ENCODE measurements at places on chromosomes 7 and 10.

- no peak for DNase-seq
Measured at GRCh38 chr10:69048103-69048502, 39.8 kb upstream of the SRGN start.

DNA sequence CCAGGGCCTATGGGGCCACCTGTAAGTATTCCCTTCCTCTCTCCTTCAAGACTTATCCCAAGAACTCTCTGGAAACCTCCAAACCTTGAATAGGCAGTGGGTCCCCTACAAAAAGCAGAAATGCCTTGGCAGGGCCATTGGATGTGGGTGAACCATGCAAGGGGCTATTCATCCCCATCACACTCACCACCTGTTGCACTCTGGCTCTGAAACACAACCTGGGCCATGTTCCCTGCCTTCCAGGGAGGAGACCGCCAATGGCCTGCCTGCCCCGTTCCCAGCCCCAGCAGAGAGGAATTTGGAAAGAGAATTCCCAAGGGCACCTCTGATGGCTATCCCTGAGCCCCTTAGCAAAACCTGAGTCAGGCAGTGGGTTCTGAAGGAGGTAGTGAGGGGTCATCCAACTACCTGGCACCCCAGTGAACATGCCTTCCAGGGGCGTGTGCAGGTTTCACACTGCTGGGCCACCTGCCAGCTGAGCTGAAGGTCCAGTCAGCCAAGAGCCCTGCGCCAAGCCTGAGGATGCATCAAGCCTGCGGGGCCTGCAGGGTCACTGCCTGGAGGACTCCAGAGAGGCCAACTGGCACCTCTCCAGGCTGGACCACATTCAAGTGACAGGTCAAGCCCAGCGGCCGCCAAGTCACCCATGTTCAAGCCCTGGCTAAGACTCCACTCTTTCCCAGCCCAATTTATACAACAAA lies 101.3 kb downstream of the COL13A1 start:
- DNase-seq, result no peak

GRCh38 chr10:79018521-79019011 lies 50.2 kb upstream of the ZMIZ1 start:
- DNase-seq, result no peak

- no peak for DNase-seq
Measured at GRCh38 chr7:142168746-142169145, 57.2 kb downstream of the MGAM2 start.

- no peak for DNase-seq
Measured at GRCh38 chr10:117370205-117370604, 5.0 kb downstream of the PDZD8 start.

- no peak for DNase-seq
Measured at GRCh38 chr10:113663908-113664307, at the start of gene NRAP. NRAP (minus strand) TSS chr10:113664041; CDS start chr10:113663882, 159 bp downstream.

DNA sequence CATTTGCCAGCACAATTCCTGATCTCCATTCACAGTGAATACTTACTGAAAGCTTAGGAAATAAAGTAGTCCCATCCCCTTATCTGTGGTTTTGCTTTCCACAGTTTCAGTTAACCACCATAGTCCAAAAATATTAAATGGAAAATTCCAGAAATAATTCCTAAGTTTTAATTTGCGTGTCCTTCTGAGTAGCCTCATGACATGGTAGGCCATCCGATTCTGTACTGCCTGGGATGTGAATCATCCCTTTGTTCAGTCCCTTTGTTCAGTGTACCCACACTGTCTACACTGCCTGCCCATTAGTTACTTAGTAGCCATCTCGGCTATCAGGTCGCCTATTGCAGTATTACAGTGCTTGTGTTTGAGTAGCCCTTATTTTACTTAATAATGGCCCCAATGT lies 14.2 kb downstream of the RAB11FIP2 start:
- no peak for DNase-seq

- DNase-seq, result no peak
Measured at GRCh38 chr7:29130096-29130495, 16.2 kb downstream of the CPVL start.

DNA sequence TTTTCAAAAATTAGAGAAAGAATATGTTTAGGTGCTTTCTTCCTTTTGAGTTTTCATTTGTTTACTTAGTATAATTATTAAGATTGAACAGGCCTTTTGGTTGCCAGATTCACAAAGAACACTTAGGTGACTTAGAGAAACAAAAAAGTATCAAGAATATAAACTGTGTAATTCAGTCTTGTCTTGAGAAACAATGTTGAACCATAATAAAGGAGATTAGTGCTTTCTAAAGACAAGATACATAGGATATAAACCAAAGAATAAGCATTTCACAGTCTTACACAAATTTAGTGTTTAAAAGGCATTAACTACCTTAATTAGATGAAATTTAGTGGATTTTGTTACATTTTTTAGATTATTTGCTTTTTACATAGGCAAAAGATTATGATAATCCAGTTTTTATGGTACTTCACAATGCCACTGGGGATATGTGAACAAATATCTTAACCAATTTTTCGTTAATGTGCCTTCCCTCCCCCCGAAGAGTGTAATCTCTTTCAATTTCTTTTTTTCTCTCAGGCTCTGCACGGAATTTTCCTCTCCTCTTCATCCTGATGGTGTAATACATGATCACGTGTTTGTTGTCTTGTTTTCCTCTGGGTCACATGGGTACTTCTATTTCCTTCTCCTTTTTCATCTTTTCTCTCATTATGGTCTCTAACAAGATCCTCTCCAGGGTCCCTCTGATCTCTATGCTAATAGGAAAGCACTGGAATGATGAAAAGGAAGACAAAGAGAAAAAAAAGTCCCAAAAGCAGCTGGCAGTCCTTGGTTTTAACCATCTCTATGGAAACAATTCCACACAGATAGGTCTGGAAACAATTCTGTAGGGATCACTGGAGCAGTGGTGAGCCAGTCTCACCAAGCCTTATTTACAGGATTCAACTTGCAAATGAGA lies 3.7 kb upstream of the HNRNPH3 start:
- DNase-seq, result no peak

GRCh38 chr10:128820663-128821062 lies 646.4 kb upstream of the MGMT start:
- DNase-seq, result no peak

DNA sequence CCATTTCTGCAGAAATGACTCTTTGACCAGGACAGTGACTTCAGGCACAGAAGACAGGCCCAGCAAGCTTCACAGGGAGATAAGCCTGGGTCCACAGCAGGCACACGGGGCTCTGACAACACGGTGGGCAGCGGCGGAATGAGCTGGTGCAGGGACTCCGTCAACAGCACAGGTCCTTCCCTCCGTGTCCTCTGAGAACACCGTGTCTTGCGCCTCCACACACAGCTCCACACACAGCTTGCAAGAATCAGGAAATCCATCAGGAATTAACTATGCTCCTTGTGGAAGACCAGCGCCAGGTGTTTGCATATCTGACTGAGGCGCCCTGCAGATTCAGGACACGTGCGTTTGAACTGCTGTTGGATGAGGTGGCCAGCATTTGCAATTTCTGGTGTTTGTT lies 39.6 kb downstream of the TCERG1L start:
- no peak for DNase-seq

DNA sequence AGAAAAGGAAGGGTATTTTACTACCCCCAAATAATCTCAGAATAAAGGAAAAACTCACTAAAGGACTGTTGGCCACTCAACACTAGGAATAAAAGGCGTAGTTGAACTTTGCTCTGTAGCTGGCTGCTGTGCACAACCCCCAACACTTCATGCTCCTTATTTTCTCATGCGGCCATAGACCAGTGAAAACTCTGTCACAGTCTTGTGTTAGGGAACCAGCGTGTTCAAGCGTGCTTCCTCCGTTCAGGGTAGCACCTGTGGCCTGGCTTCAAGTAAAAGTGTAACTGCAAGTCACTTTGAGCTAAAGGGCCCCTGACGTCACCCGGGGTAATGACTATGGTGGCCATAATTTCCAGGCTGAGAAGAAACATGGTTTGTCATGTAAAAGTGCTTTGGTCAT lies 27.0 kb downstream of the BLNK start:
- no peak for DNase-seq

DNA sequence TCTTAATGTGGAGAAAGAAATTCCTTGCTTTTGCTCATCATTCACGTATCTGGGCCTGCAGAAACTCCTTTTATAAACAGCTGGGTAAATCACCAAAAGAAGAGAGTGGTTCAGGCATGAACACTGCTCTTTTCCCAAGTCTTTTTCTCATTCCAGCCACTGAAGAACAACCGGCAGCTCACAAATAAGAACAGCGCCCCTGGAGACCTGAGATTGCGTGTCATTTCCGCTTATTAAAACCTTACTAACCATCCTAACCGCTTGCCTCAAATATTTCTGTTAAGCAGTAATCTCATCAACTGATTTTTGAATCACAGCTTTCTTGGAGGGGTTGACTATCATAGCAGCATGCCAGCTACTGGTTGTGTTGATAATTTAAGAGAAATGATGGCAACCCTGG lies 213.0 kb upstream of the PLXNA4 start:
- DNase-seq, result no peak

GRCh38 chr10:96747734-96748550 lies 27.6 kb upstream of the PIK3AP1 start:
- DNase-seq, result no peak

DNA sequence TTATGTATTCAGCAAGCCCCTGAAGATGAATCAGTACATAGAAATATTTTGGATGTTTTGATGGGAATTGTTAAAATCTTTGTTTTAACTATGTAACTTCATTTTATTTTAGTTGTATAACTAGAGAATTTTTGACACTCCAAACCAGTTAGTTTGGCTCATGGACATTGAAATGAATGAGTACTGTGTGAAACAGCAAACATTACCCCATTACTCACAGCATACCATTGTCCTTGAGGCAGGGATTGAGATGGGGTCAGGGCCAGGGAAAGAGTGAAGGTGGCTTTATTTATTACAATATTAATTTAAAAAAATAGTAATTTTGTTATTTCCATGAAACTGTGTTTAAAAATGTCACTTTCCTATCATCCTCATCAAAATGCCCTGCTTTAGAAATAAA lies 4.8 kb upstream of the BMPER start:
- DNase-seq, result no peak

DNA sequence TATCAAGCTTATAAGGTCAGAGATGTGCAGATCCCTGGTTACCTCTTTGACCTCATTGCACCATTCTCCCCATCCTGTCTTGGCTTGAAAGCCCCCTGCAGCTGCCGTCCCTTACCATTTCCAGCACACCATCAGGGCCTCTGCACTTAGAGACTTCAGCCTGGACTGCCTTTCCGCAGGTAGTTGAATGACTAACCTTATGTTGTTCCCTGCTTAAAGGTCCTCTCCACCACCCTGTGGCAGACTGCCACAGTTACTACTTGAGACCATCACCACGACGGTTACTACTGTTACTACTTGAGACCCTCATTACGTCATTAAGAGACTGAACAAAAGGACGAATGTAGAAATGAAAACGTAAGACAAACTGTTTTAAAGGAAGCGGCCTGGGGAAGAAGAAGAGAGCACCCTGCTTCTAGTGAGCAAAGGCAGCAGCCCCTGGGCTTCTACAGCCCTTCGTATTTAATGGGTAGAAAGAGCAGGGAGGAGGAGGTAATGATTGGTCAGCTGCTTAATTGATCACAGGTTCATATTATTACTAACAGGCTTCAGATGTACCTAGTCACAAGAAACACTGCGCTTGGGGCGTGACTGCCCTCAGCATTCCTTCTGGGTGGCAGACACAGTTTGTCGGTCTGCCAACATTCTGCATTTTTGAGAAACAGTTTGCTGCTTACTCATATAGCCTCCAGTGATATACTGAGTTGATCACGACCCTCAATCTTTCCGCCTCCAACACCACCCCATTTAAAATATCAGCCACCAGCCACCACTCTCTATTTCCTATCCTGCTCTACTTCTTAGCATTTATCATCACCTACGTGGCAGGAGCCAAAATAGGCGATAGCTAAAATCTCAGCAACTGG lies 74.1 kb upstream of the PARD3 start:
- DNase-seq, result no peak

DNA sequence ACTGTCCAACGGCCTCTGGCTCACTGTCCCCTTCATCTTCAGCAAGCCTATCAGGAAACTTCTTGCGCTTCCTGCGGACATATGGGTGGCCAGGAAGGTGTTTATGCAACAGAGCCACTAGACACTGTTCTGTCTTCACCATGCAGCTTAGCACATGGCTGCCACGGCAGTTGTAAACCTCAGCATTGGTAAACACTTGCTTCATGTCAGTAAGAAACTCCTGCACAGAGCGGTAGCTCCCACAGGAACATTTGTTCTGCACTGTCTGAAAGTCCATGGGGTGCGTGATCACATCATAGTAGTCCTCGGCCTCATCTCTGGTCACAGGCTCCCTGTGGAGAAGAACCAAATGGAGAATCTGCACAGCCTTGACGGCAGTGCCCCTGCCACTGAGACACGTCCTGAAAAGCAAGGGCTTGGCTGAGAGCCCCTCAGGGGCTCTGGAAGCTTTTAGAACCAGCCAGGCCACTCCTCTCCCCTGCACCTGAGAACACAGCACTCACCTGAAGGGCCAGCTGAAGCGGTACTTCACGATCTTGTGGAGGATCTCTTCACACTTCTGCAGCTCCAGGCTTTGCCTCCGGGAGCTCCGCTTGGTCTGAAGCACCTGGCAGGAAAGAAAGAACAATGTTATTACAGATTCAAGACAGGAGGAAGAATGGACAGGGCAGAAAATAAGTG lies 8.8 kb downstream of the FZD9 start:
- no peak for DNase-seq

DNA sequence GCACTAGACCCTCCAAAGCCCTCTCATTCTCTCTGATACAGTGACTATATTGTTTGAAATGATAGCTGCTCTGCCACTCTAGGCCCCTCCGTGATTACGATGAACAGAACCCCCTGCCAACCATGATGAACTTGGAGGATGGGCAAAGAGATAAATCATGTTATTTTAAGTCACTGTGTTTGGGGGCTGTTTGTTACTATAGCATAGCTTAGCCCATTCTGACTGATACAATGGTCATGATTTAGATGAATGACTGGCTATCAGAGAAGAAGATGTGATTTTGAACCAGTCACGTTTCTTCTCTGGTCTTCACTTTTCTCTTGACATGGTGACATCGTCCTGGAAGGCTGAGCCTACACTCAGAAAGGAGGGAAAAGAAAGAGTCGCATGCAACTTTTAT lies 95.4 kb upstream of the HABP2 start:
- DNase-seq, result no peak

- no peak for DNase-seq
Measured at GRCh38 chr10:4512671-4513240, 313.3 kb upstream of the AKR1E2 start.

DNA sequence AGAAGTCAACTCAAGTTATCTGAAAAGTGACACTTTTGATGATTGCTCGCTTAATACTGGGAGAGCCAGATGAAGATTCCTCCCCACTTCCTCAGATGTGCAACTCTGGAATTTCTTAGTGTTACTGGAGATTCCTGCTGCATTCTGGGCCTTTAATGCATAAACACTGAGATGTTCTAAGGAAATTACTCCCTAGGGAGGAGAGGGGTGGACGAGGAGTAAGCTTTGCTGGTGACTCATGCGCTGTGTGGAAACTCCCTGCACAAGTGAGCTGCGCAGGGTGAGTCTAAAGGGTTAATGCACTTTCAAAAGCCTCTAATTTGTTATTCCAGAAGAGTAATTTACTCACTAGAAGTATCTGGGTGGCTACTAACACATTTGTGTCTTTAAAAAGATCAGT lies 46.3 kb downstream of the EGFR start:
- DNase-seq, result no peak

Data from activated naive CD4-positive, alpha-beta T cell treated with anti-CD3 and anti-CD28 coated beads, Interleukin-2, amount 50 U/mL, for 16 hours (primary cell).